Activated CD4-positive, alpha-beta T cell treated with anti-CD3 and anti-CD28 coated beads, Interleukin-2, Interleukin-4, amounts not matched to agents 100 ng/mL and 50 ng/mL, durations not matched to agents 16 hours and 8 hours (primary cell): ENCODE measurements at places on chromosomes 7 and 10.

DNA sequence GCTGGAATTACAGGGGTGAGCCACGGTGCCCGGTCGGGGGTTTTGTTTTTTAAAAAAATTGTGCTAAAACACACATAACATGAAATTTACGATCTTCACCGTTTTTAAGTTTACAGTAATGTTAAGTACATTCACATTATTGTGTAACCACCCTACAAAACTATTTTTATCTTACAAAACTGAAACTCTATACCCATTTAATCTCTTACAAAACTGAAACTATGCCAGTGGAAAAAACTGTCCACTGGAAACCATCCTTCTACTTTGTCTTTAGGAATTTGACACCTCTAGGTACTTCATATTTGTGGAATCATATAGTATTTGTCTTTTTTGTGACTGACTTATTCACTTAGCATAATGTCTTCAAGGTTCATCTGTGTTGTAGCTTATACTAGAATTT, 1.0 kb upstream of the PSMC2 start:
- DNase-seq: no peak

DNA sequence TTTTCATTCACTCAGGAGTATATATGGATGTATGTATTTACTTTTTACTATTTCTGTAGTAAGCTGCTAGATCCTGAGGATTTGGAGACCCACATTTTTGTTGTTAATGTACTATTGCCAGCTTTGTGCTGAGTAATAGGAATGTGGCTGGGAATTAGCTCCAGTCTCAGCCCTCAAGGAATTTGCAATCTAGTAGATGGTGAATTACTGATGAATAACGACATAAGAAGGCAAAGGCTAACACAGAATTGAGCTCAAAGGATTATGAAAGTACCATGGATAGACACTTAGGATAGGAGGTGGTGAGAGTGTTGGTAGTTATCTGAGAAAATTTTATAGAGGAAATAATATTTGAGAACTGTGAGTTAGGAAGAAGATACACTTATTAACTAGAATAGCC, 19.9 kb downstream of the CASD1 start:
- DNase-seq: no peak

- no peak for DNase-seq
Measured at GRCh38 chr10:104608091-104608828, 32.8 kb upstream of the SORCS3 start.

GRCh38 chr10:14250496-14251076, 80.1 kb downstream of the FRMD4A start:
- no peak for DNase-seq

GRCh38 chr7:7499892-7500291, 35.8 kb downstream of the COL28A1 start:
- no peak for DNase-seq

DNA sequence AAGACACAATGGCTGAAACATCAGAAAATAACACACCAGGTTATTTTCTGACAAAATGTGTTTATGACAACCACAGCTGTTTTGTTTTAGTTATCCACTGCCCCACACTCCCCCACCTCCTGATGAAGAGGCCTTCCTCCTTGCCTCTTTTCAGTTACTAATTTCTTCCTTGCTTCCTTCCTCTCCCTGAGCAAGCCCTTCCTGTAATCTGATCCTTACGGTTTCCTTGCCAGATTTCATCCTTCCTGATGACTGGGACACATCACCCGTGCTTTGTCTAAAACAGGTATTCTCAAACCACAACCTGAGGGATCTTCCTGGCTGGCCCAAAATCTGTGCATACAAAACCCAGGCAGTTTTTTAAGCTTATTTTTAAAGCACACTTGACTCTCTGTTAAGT, 39.4 kb downstream of the CHST15 start:
- no peak for DNase-seq

DNA sequence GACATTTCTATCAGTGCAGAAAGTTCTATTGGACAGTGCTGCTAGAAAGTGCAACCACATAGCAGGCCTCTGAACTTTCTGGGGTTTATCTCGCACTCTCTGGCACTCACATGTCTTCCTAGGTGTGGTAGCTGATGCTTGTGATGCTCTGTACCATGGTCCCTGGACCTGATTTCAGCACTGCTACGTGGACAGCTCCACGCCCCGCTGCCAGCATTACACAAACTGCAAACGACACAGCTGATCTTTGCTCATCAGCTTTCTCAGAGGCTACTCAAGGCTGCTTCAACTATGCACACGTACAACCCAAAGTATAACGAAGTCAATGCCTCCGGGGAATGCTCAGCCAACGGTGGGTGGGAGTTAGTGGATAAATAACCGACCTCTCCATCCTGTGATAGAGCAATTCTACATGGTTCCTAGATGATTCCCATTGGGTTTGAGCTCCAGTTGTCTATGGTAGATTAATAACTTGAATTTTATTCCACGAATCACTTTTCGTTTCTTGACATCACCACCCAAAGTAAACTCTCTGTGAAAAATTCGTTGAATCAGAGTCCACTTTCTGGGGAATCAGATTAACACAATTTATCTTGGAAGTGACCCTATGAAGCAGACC, 302.5 kb downstream of the ACTR3B start:
- DNase-seq: no peak

DNA sequence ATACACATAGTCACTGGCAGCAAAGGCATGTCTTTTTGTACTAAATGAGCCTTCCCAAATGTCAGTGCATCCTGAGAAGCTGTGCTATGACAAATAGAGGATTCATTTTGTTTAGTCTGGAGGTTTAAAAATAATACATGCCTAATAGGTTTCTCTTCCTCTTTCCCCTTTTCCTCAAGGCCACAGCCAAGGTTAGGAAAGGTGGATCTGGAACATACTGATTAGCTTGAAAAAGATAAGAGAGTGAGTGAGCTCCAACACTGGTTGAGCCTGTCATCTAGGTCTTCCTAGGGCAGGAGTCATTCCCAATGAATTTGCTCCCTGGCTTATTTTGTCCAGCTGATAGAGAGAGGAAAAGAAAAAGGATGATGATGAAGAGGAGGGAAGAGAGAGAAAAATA, 14.4 kb upstream of the SP4 start:
- no peak for DNase-seq

DNA sequence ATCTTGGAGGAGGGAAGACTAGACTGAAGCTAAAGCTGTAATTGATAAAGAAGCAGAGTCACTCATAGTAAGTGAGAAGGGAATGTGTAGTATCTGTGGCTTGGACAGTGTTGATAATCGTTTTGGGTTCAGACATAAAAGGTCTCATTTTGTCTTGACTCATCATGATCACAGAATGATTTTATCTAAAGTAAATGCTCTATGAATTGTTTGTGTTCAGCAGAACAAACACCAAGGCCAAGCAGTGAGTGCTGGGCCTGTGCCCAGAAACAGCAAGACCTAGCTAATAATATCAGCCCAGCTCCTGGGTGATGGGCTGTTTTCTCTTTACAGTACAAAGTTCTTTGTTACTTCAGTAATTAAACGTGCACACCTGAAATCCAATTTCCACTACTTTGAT, 26.7 kb upstream of the CD36 start:
- DNase-seq: no peak

DNA sequence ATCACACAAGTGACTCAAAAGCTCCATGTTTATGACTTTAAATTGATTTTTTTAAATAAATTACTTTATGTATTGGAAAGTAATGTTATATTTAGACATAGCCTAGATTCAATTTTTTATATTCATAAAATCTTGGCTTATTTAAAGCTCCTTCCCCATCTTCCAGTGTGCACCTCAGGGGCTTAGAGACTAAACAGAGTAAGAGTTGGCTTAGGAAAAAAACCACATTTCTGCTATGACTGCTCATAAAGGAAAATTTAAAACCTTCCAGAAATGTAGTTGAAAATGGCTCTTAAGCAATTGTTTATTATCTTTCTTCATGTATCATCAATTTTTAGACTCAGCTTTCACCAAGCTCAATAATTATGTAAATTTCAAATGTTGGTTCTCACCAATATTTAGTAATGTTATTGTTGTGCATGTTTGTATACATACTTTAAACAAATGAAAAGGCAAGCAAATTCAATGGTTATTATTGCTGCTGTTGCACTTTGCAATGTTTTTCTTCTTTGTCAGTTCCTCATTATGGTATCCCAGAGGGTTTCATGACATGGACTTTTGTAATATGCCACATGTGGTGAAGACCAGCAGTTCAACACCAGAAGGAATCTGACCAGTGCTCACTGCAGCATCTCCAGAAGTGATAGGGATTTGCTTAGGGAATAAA, 700.1 kb upstream of the ANKRD30A start:
- no peak for DNase-seq

GRCh38 chr10:59631882-59632807, 77.5 kb downstream of the SLC16A9 start:
- no peak for DNase-seq

- DNase-seq: no peak
Measured at GRCh38 chr10:44725404-44725803, 185.7 kb upstream of the TMEM72 start.

DNA sequence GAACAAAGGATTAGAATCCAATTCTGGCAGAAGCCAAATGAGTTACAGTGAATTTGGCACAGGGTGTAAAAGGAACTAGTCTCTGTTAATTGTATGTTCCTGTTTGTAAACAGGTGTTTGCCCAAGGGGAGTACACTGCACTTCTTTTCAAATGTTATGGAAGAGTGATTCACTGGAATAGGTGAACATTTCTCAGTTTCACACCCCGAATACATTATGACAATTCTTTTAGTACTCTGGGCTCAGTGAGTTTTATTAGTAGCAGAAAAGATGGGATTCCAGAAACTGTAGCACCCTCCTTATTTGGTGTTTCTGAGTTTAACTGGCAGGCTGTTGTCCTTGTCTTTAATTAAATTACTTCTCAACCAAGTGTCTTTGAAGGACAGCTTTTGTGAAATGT, 329.2 kb downstream of the BBS9 start:
- no peak for DNase-seq

GRCh38 chr10:21894648-21895342, 108.7 kb downstream of the DNAJC1 start:
- DNase-seq: no peak

- DNase-seq: no peak
Measured at GRCh38 chr7:131733604-131734003, 177.2 kb upstream of the PODXL start.

DNA sequence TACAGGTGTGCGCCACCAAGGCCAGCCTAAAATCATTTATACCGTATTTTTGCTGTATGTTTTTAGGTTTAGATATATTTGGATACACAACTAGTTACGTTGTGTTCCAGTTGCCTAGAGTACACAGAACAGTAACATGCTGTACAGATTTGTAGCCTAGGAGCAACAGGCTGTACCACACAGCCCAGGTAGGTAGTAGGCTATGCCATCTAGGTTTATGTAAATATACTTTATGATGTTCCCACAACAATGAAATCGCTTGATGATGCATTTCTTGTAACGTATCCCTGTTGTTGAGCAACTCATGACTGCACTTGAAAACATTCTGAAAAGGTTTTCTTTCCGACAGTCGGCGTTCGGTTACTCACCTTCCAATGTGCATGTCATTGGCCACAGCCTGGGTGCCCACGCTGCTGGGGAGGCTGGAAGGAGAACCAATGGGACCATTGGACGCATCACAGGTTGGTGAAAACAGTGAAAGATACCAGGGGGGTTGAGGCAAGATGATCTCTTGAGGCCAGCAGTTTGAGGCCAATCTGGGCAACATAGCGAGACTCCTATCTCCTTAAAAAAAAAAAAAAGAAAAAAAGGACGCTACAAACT, 7.7 kb downstream of the PNLIP start:
- no peak for DNase-seq

GRCh38 chr7:156560075-156560474, 80.5 kb upstream of the RNF32 start:
- no peak for DNase-seq

- no peak for DNase-seq
Measured at GRCh38 chr7:140330128-140330527, 68.2 kb downstream of the SLC37A3 start.

- DNase-seq: peak; percentile 64
Measured at GRCh38 chr10:31930023-31930751, 1.6 kb upstream of the ARHGAP12 start.

DNA sequence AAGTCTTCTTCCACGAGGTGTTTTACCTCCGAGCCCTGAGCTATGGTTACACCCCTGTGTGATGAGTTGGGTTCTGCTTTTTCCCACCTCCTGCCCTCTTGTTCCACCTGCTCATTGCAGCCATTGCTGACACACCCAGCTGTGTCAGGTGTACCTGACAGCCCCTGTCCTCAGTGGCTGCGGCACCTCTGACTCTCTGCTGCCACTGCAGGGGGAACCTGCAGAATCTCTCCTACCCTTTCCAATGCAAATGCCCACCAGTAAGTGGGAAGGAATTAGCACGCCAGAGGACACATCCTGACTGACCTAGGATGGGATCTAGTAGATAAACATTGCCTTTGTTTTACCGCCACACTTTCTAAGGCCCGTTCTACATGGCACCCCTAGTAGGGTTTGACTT, 600.9 kb upstream of the MKI67 start:
- DNase-seq: no peak

- DNase-seq: no peak
Measured at GRCh38 chr7:155810770-155811559, 1.3 kb downstream of the SHH start.

GRCh38 chr7:129351320-129351719, 82.9 kb upstream of the STRIP2 start:
- no peak for DNase-seq

- DNase-seq: no peak
Measured at GRCh38 chr7:127887631-127888030, 143.6 kb downstream of the LRRC4 start.

DNA sequence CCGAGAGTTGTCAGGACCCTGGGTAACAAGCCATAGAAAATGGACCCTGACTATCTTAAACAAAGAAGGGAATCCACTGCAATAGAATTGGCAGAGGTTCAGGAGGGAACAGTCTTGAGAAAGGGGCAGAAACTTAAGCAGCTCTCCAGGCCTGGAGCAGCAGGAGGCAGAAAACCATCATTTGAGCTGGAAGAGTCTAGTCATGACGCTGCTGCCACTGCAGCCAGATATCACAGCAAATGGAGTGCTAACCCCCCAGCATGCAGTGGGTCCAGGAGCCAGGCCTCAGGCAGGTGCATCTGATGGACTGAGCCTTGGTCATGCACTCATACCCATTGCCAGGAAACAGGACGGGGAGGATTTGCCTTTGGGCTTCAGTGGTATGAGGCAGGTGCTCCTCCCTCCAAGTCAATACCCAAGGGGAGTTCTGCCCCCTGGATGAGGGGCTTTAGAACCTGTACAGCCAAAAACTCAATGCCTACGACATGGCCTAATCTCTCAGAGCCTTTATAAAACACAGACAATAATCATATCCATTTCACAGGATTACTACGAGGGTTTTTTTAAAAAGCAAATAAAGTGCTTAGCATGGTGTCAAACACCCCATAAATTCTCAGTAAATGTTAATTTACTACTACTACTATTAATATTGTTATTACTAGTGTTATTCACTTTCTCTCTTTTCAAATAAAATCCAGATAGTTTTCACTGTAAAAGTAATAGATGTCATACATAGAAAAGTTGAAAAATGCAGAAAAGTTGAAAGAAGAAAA, 30.7 kb downstream of the DUSP5 start:
- DNase-seq: no peak

DNA sequence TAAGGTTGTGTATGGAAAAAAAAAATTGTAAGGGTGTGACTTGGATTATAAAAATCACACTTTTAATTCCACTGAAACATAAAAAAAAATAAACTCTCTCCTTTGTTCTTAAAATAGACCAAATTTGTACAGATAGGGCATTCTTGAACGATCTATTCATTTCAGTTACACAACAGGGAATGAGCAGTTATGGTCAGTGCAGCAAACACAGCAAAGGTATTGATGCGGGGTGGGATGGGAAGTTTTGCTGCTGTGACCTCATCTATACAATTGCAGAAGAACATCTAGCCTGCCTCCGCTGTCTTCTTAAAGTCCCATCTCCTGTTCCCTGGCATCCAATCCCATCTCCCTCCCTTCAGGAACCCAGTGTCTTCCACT, 580.2 kb downstream of the SUGCT start:
- DNase-seq: no peak

- DNase-seq: no peak
Measured at GRCh38 chr10:43131906-43132305, 6.3 kb upstream of the CSGALNACT2 start.
